Effector CD8-positive, alpha-beta T cell (primary cell): ENCODE measurements at places on chromosomes 6 and 20.

GRCh38 chr20:51547951-51548350 is 5.4 kb upstream of the NFATC2 start:
- DNase-seq = no peak

GRCh38 chr20:57993716-57994431 is 234.6 kb downstream of the ANKRD60 start:
- no peak for DNase-seq

DNA sequence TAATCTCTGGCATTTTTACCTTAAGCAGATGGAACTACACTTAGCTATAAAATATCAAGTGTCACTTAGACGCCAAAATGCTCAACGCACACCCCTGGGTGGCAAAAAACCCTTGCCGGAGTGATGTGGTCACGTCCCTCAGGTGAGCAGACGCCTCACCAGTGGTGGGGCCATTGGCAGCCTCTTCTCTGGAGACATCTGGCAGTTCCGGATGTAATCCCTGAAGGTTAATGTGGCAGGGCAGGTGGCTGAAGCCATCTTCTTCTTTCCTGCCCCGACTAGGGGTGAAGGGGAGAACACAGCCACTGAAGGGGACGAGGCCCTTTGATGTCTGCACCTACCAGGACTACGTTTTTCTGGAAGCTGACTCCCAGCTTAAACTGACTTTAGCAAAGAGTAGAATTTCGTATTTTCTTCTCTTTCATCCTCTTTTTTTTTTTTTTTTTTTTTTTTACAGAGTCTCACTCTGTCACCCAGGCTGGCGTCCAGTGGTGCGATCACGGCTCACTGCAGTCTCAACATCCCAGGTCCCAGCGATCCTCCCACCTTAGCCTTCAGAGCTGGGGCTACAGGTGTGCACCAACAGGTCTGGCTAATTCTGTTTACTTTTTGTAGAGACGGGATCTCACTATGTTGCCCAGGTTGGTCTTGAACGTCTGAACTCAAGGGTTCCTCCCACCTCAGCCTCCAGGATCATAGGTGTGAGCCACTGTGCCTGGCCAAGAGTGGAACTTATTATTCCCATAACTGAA is 152.1 kb downstream of the TTLL2 start:
- no peak for DNase-seq

- no peak for DNase-seq
Measured at GRCh38 chr6:12621754-12622153, 94.8 kb upstream of the PHACTR1 start.

DNA sequence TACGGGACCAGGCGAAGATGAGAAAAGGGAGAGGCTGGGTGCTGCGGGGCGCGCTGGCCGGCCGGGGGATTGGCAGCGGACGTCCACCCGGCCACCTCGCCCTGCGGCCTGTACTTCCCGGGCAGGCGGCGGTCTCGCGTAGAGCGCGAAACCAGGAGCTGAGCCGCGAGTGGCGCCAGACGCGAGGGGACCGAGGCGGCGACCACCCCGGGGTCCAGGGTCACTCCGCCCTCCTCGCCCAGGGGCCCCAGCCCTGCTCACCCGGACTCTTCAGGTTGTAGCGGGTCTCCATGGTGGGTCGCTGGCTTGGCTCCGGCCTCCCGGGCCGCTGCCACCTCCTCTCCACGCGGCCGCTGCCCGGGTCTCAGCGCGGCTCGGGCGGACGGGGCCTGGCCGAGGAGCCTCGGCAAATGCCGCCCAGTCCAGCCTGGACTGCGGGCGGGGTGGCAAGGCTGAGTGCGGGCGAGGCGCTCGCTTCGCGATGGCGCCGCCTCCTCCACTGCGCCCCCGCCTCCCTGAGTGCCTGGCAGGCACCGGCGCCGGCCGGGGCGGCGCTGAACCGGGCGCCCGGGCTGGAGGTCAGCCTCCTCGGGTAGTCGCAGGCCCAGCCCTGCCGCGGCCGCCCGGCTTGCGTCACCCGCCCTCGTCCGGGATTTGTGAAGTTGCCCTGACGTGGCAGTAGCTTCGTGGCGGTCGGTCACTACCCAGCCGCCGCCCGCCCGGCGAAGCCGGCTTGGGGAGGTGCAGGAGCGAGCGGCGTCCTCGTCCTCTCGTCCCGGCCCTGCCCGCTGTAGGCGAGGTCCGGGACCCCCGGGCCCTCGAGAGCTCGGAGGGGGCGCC is at the start of gene UBE2J1:
Gene UBE2J1 (minus strand): TSS at position 445 of the 840 bp plus-strand sequence. CDS start 153 bp downstream, at position 292.
- DNase-seq = peak; percentile 54

DNA sequence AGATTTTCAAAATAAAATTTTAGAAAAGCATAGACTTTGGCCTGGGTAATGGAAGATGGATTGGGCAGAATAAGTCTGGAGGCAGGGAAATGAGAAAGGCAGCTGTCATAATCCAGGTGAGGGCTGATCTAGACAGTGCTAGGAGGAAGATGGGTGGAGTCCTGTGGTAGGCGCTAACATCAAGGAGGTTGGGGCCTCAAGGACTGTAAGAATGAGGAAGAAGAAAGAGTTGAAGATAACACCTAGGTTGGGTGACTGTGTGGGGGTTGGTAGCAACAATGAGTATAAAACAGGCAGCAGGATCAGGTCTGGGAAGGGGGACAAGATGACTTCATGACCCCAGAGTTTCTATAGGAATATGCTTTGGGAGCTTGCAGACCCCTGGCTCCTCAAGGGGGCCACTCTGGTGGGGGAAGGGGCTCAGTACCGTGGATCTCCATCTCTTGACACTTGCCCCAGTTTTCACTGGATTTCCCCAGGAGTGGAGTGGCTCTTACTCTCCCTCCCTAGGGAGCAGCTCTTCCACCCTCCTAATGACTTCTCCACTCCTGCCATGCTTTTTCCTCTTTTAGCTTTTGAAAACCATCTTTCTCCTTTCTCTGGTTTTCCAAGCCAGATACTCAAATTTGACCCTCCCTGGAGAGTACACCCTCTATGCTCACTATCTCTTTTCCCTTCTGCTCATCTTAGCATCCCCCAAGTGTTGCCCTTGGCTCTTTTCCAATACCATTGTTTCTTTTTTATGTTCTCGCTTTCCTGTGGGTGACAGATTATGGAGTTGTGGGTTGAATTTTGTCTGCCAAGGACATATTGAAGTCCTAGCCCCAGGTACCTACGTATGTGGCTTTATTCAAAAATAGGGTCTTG is 14.8 kb downstream of the TRIM31 start:
- DNase-seq = no peak

GRCh38 chr20:51335329-51335841 is 207.1 kb downstream of the NFATC2 start:
- no peak for DNase-seq

- no peak for DNase-seq
Measured at GRCh38 chr20:951384-952169, 35.4 kb upstream of the ANGPT4 start.

DNA sequence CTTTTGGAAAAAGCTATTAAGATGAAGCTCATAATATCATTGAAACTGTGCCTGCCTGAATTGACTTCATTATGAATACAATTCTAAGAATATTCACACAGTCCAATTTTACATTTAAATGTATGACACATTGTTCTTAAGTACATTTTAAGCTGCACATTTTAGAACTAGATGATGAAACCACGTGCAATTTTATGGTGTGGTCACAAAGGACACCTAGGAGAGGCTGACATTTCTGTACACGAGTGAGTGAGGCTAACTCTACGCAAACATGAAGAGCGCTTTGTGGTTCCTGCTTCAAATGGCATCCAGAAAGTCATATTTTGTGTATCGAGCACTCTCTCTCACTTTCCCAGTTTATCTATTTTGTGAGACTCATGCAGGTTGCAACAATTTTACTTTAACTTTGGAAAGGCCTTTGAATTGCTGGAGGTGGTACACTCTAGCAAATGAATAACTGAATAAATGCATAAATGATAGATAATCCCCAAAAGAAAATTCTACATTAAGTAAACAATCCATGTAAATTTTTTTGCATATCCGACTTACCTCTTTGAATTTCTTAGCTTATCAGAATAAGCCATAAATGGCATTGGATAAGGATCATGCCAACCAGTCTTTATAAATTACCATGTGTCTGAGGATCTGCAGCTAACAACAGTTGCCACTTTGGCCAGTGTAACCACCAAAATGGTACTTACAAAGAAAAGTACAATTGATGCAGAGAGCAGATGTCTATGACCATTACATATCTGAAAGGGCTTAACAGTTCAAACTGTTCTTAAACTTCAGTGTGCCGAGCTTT is 97.3 kb downstream of the NRSN1 start:
- no peak for DNase-seq

DNA sequence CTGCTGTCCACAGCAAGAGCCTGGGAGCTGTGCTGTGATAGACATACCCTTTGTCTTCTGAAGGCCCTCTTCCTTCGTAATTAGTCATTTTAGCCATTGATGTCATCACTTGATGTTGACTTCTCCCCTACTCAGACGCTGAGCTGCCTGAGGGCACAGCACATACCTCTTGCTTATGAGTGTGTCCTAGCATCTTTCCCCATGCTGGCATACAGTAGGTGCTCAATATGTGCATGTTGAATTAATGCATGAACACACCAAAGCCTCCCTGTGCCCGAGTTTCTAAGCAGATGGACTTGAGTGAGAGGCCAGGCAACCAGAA is 35.8 kb upstream of the FAM83D start:
- DNase-seq = no peak

- DNase-seq = no peak
Measured at GRCh38 chr6:15588971-15589634, 73.7 kb downstream of the DTNBP1 start.

- no peak for DNase-seq
Measured at GRCh38 chr6:116099036-116099435, 1.6 kb upstream of the NT5DC1 start.

GRCh38 chr20:50413088-50413500 is 97.1 kb upstream of the PTPN1 start:
- no peak for DNase-seq

- no peak for DNase-seq
Measured at GRCh38 chr20:18742841-18743240, 70.7 kb upstream of the SCP2D1 start.

DNA sequence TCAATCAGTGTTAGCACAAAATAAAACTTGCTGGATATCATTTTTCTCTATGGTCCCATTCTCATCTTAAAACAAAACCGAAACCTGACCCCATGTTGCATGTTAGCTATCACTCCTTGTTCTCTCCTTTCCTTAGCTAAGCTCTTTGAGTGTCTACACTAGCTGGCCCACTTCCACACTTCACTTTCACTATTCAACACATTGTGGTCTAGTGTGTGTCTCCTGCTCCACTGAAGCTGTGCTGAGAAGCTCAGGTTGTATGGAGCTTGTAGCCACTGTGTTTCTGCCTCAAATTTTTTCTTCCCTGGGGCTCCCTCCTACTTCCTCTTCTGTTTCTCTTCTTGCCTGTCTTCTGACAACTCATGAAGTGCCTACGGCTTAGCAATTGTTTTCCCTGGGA is 223.0 kb downstream of the NKAIN2 start:
- DNase-seq = no peak

DNA sequence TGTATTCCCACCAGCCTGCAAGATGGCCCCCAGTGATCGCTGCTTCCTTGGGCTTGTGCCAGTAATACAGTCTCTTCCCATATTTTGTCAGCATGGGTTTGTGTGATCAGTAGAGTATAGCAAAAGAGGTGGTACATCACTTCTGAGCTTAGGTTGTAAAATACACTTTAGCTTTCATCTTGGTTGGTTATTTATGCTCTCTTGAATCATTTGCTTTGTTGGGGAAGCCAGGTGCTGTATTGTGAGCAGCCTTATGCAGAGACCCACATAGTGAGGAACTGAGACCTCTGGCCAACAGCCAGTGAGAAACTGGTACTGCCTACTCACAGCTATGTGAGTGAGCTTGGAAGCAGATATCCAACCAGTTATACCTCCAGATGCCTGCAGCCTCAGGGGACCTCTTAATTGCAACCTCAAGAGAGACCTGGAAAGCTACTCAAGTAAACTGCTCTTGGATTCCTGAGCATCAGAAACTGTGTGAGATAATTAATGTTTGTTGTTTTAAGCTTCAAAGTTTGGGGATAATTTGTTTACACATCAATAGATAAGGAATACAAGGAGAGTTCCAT is 229.3 kb downstream of the FARS2 start:
- no peak for DNase-seq

DNA sequence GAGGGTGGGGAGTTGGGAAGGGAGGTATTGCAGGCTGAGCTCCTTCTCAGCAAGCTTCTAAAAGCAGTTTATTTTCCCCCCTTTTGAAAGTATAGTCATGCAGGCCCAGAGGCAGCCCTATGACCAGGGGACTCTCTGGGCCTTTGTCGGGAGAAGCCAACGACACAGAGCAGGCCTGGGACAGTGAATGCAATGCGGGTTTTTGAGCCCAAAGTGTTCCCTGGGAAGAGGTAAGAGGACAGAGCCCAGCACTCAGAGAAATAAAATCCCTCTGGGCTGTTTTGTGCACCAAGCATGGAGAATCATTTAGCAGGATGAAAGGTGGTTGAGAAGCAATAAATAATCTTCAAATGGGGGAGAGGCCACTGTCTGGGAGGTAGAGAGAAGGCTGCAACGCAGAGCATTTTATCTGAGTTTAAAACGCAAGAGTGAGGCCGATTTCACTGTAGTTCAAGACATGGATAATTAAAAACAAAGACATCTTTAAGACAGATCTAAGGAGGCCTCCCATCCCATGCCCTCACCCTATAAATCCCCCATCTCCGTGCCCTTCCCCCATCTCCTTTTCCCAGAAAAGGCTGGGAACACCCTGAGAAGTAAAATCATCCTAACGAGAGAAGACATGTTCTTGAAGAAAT is 237.5 kb downstream of the CDC5L start:
- no peak for DNase-seq

DNA sequence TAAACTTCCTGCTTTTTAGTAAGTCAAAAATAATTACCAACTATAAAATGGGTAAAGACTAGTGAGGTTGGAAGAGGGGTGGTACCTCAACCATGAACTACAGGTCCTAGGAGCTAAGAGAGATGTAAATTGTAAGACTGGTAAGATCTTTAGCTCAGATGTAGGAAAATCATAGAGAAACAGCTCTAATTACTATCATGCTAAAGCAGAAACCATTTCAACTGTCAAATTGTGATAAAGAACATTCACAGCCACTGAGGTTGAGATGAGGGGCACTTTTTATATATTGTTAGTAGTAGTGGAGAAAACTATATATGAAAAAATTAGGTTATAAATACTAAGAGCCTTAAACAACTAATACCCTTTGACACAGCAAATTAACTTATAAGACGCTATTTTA is 20.0 kb downstream of the CDK19 start:
- no peak for DNase-seq

DNA sequence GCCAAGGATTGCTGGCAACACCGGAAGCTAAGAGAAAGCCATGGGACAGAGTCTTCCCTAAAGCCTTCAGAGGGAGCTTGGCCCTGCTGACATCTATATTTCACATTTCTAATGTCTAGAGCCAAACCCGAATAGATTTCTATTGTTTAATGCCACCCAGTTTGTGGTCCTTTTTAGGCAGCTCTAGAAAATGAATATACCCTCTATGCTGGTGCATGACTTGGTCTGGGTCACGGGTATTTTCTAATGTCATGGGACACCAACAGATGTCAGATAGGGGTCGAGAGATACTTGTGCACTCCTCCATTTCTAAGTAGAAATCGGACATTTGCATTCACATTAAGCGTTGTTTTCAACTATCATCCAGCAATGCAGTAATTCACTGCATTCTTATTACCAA is 37.0 kb upstream of the SOX4 start:
- DNase-seq = no peak

GRCh38 chr6:110643175-110643574 is 166.8 kb upstream of the SLC22A16 start:
- no peak for DNase-seq

GRCh38 chr6:42385339-42385738 is 66.4 kb downstream of the TRERF1 start:
- no peak for DNase-seq
